ENCODE measurements at places on chromosomes 12 and 14.
A peak's percentile ranks its signal among the peaks of the same experiment; 100 is the strongest.

- no peak for DNase-seq
These were observed 67.2 kb upstream of the FAM181A start for GRCh38 chr14:93859957-93860356.

- DNase-seq, result no peak
These were observed 83.1 kb downstream of the ANO6 start for GRCh38 chr12:45298721-45299692.

GRCh38 chr12:49489720-49490119, 49.1 kb upstream of the KCNH3 start:
- no peak for DNase-seq

- DNase-seq, result no peak
These were observed 9.8 kb downstream of the KLHDC1 start for GRCh38 chr14:49702725-49703124.

DNA sequence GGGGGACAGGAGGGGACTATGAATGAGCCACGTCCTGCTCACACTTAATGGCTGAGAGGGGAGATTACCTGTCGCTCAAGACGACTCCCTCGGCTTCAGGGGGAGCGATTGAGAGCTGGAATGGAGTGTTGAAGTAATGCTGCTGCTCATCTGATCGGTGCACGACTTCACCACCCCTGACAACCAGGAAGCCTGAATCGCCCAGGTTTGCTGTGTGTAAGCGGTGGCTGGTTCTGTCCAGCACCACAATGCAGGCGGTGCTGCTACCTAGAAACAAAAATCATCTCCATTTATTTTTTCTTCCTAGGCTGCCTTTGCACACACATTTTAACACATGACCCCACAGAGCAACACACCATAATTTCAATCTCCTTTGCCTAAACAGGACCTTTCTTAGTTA, 37.3 kb downstream of the PPTC7 start:
- no peak for DNase-seq

DNA sequence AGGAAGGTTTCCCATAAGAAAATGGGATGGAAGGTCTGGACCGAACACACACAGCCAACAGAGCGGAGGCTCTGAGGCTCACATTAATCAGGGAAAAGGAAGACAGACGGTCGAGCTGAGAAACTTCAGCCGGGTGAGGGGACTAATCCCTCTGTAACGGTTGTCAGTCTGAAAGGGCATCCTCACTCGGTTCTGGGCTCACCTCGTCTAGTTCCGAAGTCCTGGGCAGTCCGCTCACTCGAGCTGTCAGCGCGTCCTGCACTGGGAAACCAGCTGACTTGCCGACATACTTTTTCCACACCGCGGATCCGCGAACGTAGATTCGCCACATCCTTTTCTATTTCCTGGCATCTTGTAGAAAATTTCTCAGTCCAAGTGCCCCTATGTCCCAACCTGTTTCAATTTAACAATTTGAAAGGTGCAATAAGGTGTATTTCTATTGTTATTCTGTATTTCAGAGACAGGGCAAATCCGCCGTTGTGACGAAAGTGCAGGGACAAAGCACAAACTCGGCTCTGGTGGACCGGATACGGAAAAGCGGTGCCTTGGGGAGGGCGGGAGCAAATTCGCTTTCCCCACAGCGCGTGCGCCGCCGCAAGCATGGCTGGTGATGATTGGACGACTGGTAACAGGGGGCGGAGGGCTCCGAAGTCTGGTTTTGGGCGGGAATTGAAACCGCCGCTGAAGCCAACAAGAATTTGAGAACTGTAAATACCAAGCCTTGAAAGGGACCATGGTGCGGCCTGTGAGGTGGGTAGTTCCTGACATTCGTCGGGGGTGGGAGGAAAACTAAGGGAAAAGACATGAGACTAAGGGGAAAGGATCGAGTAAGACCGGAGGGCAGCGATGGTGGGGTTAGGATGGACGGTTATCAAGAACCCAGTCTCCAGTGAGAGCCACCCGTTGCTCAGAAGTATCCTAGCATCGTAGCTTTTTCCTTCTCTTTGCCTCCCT, at the start of gene RAD51AP1:
TSS of gene RAD51AP1 (plus strand) at position 684 of the 954 bp plus-strand sequence. CDS start at position 734, 50 bp downstream.
- DNase-seq, result peak; percentile 97

DNA sequence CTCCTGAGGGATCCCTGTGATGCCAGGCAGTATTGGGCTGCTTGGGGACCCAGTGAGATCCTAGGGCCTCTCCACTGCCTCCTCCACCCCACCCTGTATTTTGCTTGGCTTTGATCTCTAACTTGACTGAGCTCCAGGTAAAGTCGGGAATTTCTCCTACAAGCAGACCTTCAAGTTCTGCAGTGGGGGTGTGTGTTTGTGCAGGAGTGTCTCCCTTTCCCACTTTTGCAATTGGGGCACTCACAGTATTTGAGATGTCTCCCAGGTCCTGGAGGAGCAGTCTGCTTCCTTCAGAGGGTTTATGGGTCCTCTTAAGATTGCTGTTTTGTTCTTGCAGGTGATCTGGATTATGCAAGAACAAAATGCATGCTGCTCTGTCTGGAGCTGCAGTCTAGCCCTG, 68.9 kb downstream of the ALG10B start:
- no peak for DNase-seq

- no peak for DNase-seq
These were observed 12.7 kb upstream of the CRIP2 start for GRCh38 chr14:105461903-105462302.

DNA sequence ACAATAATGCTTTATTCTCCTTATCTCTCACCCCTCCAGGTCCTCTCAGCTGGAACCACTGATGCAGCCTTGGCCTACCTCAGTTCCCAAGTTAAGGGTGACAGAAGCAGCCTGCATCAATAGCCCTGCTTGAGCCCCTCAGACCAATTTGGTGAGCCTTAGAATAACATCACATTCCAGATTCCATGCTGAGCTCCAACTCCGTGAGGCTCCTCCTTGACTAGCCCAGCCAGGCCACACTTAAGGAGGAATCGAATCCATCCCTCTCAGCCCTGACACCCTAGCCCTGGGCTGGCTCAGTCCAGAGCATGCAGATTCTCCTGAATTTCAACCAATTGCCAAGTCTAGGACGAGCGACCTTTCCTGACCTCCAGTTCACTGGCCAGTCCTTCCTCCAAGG, 91.1 kb downstream of the ARMH4 start:
- DNase-seq, result no peak

- DNase-seq, result no peak
These were observed 278.0 kb downstream of the CEP128 start for GRCh38 chr14:80663541-80663940.

GRCh38 chr14:66293533-66294105, 192.6 kb upstream of the CCDC196 start:
- DNase-seq, result no peak

GRCh38 chr12:25652371-25652770, 99.3 kb upstream of the LMNTD1 start:
- DNase-seq, result no peak

DNA sequence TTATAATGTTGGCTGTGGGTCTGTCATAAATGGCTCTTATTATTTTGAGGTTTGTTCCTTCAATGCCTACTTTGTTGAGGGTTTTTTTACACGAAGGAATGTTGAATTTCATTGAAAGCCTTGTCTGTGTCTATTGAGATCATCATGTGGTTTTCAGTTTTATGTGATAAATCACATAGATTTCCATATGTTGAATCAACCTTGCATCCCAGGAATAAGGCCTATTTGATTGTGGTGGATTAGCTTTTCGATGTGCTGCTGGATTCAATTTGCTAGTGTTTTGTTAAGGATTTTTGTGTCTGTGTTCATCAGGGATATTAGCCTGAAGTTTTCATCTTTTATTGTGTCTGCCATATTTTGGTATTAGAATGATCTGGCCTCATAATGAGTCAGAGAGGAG, 27.6 kb downstream of the SLC2A13 start:
- no peak for DNase-seq

DNA sequence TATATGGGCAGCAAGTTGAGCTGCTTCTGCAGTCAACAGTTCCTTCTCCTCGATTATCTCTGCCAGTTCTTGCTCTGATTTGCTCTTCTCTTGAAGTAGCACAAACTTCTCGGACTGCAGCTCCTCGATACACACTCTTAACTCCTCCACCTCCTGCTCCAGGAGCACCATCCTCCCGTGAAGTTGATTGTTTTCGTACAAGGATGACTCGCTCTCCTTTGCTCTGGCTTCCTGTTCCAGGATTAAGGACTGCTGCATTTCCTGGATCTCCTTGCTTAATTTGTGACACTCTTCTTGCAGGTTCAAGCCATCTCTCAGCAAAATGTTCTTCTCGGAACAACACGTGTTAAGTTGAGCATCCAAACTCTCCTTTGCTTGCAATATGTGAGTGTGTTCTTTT, 56.2 kb upstream of the VPS33A start:
- no peak for DNase-seq

DNA sequence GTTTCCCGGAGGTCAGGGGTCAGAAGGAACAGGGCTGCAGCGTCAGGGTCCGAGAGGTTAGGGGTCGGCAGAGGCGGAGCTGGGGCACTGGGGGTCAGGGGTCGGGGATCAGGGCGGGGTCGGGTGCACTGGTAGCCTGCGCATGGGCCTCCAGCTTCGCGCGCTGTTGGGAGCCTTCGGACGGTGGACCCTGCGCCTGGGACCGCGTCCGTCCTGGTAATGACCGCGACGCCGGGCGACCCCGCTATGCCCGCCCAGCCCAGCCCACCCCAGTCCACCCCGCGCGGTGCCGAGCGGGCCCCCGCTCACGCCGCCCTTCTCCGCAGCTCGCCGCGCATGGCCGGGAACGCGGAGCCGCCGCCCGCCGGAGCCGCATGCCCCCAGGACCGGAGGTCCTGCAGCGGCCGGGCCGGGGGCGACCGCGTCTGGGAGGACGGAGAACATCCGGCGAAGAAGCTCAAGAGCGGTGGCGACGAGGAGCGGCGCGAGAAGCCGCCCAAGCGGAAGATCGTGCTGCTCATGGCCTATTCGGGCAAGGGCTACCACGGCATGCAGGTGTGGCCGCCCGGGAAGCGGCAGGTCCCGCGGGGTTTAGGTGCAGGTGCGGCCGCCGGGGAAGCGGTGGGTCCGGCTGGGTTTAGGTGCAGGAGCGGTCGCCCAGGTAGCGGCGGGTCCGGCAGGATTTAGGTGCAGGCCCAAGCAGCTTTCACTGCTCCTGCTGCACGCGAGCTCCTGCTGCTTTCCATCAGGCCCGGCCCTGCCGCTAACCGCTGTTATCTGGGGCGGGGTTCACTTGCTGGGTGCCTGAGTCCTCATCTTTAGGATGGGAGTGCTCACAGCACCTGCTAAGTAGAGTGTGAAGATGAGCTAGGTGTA, 743 bp downstream of the PUS1 start:
- DNase-seq, result no peak

DNA sequence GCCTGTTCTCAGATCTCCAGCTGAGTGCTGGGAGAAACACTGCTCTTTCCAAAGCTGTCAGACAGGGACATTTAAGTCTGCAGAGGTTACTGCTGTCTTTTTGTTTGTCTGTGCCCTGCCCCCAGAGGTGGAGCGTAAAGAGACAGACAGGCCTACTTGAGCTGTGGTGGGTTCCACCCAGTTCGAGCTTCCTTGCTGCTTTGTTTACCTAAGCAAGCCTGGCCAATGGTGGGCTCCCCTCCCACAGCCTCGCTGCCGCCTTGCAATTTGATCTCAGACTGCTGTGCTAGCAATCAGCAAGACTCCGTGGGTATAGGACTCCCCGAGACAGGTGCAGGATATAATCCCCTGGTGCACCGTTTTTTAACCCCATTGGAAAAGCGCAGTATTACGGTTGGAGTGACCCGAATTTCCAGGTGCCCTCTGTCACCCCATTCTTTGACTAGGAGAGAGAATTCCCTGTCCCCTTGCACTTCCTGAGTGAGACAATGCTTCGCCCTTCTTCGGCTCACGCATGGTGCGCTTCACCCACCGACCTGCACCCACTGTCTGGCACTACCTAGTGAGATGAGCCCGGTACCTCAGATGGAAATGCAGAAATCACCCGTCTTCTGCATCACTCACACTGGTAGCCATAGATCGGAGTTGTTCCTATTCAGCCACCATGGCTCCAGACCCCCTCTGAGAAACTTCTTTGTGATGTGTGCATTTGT, 650.3 kb upstream of the ALG10B start:
- DNase-seq, result peak; percentile 21

GRCh38 chr12:25072906-25073650, 121.9 kb downstream of the DNAI7 start:
- DNase-seq, result no peak

All from NCI-H2171 (cell line).